RPMI7951 (cell line): ENCODE measurements at places on chromosomes 5 and 9. TPM values are rescaled to one million over a fixed set of nuclear protein-coding genes. Genes with fewer than 3 reads are reported as not detected.

Gene FOXD4L3
- total RNA-seq, result not detected in 2 replicates

Gene EQTN
- total RNA-seq, result not detected in 2 replicates

Gene UBE2QL1
- 0.24 and 0.49 TPM in 2 replicates for total RNA-seq

Gene PALM2AKAP2
- 31.7 and 39.6 TPM in 2 replicates for total RNA-seq

Gene PCDHGC5
- 1.1 and 1.2 TPM in 2 replicates for total RNA-seq

Gene VAV2
- total RNA-seq, result 10.3 and 16.2 TPM in 2 replicates

Gene SLC4A9
- total RNA-seq, result not detected in 2 replicates

Gene ANKRD18B
- total RNA-seq, result not detected in 2 replicates

Gene PCDHAC2
- total RNA-seq, result not detected in 2 replicates

Gene FOXD4L5
- total RNA-seq, result not detected in 2 replicates

Gene ZNF483
- 0.96 and 0.98 TPM in 2 replicates for total RNA-seq

Gene FGF18
- not detected in 2 replicates for total RNA-seq

GRCh38 chr9:127049044-127049443 lies 73.4 kb downstream of the ANGPTL2 start:
- peak; percentile 92 for DNase-seq

- peak; percentile 96 for DNase-seq
These were observed 25.5 kb upstream of the SLC25A51 start for GRCh38 chr9:37929441-37929895.

- peak; percentile 11 for DNase-seq
These were observed 28.7 kb downstream of the LARP1 start for GRCh38 chr5:154783774-154784460.

DNA sequence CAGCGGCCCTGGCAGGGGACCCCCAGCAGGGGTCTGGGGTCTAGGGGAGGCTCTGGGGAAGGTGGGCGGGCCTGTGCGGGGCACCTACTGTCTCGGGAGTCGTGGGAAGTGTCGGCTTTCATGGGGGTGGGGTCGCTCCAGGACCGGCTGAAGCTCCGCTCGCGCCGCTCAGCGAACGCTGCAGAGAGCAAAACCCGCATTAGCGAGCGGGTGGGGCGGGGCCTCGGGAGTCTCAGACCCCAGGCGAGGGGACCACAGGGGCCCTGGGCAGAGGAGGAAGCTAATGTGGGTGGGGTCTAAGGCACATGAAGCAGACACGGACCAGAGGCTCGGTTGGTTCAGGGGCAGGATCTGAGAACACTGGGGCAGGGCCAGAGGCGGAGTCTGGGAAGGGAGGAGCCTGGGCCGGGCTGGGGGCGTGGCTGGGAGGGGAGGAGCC lies 5.5 kb downstream of the NSMF start:
- DNase-seq, result no peak

DNA sequence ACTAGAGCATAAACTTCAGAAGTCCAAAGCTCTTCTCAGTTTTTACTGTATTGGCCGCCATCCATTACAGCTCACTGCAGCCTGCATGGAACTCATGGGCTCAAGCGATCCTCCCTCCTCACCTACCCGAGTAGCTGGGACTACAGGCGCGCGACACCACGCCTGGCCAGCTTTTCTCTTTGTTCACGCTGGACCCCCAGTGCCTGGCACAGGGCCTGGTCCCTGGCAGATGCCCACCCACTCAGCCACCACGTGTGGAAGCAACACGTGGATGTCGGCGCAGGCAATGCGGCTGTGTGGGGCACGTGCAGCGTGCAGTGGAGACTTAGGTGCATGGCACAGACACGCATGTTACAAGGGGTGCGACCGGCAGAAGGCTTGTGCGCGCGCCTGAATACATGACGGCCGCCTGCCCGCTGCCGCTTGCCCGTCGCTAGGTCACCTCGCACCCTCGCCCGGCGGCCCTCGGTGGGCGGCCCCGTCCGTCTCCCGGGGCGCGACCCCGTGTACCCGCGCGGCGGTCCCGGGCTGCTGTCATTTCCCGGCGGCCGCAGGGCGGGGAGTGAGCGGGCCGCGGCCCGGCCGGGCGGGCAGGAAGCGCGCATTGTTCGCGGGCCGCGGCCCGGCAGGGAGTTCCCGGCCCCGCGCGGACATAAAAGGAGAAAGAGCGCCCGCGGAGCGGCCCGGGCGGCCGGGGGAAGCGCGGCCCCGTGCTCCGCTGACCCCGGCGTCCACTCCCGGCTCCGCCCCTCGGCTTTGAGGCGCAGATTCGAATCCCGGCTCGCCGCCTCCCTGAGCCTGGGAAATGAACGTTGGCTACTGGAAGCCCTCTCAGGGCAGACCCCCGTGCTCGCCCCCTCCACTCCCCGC lies 24.1 kb upstream of the PTGS1 start:
- peak; percentile 38 for DNase-seq

GRCh38 chr5:78779771-78780616 lies 131.4 kb upstream of the LHFPL2 start:
- DNase-seq, result peak; percentile 87

DNA sequence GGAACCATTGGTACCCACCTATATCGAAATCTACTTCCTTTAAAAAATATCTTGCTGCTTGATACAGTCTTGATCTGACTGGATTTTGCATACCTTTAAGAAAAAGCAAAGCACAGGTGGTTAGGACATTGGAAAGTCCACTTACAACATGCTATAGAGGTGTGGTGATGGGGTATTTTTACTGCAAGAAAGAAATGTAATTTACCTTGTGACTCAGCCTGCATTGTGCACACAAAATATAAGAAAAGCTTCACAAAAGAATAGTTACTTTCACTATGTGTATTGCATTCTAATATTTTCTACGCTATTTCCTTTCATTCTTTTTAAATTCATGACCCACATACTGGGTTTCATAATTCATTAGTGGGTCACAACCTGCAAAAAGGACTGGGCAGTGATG lies 236.2 kb upstream of the RASEF start:
- no peak for DNase-seq

GRCh38 chr5:168693297-168693696 lies 114.1 kb upstream of the PANK3 start:
- no peak for DNase-seq

- no peak for DNase-seq
These were observed 9.0 kb downstream of the CDH12 start for GRCh38 chr5:22844155-22844554.

GRCh38 chr5:126812199-126812570 lies 35.2 kb downstream of the LMNB1 start:
- DNase-seq, result no peak

DNA sequence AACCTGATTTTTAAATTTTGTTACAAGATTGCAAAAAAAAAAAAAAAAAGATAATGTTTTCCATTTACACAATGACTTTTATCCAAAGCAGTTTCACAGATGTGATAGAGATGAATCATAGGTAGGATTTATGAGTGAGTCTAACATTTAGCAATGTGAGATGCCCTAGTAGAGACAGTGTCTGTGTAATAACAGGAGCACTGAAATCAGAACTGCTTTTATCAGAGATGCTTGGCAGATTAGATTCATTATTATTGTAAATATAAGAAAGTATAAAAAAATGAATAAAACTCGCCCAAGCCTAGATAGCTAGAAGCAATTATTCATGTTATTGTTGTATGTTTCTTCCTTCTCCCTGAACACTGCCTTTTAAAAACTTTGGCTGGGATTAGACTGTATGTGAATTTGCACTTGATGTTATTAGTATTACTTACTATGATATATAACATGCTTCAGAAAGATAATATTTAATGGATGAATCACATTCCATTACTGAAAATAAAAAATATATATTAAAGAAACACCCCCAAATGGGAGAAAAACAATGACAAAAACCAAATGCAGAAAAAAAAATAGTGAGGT lies 567.3 kb upstream of the KLF4 start:
- DNase-seq, result peak; percentile 81

- DNase-seq, result no peak
These were observed 730 bp upstream of the GZMA start for GRCh38 chr5:55101556-55102276.

GRCh38 chr5:90932052-90932699 lies 373.6 kb downstream of the ADGRV1 start:
- peak; percentile 32 for DNase-seq

DNA sequence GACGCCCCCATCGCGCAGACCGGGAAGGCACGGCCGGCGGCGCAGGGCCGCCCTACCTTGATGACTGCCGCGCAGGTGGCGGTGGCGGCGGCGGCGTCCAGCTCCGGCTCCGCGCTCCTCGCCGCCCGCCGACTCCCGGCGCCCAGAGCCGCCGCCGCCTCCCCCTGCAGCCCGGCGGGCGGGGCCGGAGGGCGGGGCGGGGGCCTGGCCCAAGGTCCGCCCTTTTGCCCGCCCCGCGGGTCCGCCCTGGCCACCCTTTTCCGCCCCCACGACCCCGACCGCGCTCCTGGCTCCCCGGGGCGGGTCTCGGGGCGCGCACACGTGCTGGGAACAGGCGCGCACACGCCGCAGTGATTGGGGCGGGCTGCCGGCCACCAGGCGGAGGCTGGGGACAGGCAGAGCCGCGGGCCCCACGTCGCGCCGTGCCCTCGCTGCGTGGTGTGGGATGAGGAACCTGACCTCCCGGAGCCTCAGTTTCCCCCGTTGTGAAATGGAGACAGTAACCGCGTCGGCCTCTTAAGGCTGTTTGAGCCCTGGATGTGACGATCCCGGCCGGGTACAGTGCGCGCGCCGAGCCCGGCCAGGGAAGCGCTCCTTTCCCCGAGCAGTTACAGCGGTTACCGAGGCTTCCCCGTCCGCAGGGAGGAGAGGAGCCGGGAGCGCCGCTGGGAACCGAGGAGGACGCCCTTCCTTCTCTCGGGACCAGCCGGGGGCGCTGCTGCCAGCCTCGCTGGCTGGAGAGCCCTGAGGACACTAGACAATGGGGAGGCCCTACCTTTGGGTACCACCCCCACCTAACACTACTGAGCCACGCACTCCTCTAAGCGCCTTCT lies at the start of gene CORO2A:
TSS of gene CORO2A (minus strand) at position 135 of the 833 bp plus-strand sequence. CDS start 34,977 bp downstream, outside the sequence.
- DNase-seq, result peak; percentile 76

GRCh38 chr9:24096756-24097155 lies 270.7 kb upstream of the ELAVL2 start:
- DNase-seq, result no peak

DNA sequence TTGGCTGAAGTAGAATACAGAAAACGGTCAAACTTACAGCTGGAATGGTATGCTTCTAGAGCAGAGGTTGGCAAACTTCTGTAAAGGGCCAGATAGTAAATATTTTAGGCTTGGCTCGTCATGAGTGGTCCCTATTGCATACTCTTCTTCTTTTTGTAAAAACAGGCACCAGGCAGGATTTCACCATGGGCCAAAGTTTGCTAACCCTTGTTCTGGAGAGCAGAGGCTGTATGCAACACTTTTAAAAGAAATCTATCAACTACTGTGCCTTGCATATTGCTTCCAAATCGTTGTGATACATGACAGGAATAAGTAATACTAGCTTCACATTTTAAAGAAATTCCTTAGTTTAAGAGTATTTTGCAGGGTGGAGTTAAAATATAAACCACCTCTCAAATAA lies 15.6 kb upstream of the COL23A1 start:
- DNase-seq, result no peak

- no peak for DNase-seq
These were observed 507.4 kb downstream of the KDM4C start for GRCh38 chr9:7265181-7265580.

- DNase-seq, result no peak
These were observed 70.7 kb upstream of the DHFR start for GRCh38 chr5:80725446-80725845.

DNA sequence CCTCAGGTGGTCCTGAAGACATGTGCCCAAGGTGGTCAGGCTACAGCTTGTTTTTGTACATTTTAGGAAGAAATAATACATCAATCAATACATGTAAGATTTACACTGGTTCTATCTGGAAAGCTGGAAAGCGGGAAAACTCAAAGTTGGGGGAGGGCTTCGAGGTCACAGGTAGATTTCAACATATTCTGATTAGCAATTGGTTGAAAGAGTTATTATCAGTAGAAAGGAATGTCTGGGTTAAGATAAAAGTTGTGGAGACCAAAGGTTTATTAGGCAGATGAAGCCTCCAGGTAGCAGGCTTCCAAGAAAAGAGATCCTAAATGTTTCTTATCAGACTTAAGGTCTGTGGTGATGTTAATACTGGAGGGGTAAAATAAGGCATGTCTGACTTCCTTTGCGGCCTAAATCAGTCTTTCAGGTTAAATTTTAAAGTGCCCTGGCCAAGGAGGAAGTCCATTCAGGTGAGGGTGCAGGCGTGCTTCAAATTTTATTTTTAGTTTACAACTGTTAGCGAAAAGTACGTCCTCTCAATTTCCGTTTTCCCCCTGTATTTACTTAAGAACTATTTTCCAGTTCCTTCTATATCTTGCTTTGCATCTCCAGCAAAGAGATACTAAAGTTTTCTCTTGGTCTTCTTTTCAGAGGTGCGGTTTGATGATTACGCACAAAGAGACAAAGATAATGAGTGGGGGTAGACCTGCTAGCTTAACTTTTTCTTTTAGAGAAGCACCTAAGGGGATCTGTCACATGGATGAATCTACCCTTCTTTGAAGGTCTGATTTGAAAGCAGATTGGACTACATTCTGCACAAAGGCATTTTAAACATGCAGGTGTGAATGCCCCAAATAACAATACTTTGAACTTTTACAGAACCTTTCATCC lies 578.6 kb downstream of the RAB3C start:
- DNase-seq, result no peak

DNA sequence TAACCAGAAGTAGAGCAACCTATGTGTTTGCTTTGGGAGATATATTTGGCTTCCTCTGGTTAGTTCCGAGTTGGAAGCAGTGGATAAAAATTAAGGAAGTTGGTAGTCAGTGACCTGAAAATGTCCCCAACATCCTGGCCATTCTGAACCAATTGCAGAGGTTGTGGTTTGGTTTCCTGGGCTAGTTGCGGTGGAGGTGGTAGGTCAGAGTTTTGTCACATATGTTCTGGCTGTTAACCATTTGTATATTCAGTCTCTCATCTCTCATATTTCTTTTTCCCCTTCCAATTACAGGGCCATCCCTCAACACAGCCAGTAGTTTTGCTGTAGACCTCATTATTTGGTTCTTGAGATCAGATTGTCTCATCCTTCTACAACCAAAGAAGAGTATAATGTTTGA lies 1026.9 kb downstream of the PTPRD start:
- DNase-seq, result no peak

DNA sequence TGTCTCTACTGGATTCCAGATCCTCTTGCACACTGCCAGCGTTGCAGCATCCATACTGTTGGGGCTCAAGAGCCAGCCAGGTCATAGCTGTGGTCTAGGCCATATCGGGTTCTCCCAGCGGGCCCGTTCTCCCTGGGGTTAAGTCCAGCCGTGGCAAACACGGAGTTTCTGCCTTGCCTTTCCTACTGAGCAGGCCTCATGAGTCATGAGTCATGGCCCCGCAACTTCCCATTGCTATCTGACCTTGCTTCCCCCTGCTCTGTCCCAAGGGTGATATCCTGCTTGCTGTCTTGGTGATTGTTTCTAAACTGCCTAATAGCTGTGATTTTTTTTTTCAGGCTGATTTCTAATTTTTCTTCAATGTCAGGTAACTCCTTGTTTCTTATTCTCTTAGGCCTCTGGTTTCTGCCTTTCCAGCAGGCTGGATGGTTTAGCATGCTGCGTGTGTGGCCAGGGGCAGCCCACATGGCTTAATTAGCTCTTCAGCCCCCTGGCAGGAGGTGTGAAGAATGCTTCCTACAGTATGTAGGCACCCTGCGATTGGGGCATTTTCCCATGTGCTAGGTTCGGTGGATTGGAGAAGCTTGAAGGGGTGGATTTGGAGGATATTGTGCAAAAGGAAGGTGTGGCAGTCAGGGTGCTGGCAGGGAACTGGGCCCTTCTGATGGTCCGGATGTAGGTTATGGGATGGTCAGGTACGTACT lies 18.7 kb downstream of the DAPK1 start:
- peak; percentile 61 for DNase-seq
